ENCODE measurements at places on chromosomes 2 and 18. TPM values are rescaled to one million over a fixed set of nuclear protein-coding genes. Genes with fewer than 3 reads are reported as not detected.
A peak's percentile ranks its signal among the peaks of the same experiment; 100 is the strongest.

Gene GPR45
- not detected for total RNA-seq

GRCh38 chr2:238528953-238529781, 102.4 kb downstream of the ASB1 start:
- H3K27ac ChIP-seq = no peak overlapping the region
- no peak for DNase-seq
- H3K4me3 ChIP-seq = no peak overlapping the region
- no peaks in the 10 kb centered on the region for H3K36me3 ChIP-seq
- no peaks in the 10 kb centered on the region for H3K4me1 ChIP-seq

Gene FIGN
- 2.8 TPM for total RNA-seq

DNA sequence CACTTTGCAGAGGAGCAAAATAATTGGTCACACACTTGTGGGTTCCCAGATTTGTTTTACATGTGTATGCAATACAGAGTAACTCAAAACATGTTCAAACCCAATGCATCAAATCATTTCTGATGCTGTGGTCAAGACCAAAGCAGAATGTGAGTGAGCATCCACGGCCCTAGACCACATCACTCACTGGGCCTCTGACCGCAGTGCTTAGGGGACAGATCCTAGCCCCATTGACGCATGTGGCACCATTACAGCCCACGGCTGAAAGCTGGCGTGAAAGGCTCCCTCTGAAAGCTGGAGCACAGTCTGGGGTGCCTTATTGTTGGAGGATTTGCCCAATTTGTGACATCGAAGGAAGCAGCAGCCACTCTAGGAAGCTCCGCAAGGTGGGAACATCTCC, 498.8 kb upstream of the TCF4 start:
- H3K27me3 ChIP-seq = no peaks in the 10 kb centered on the region
- no peak overlapping the region for H3K4me3 ChIP-seq
- no peak overlapping the region for H3K27ac ChIP-seq
- H3K36me3 ChIP-seq = no peaks in the 10 kb centered on the region
- H3K4me1 ChIP-seq = peaks cover 13% of the 10 kb centered on the region
- no peak for DNase-seq

DNA sequence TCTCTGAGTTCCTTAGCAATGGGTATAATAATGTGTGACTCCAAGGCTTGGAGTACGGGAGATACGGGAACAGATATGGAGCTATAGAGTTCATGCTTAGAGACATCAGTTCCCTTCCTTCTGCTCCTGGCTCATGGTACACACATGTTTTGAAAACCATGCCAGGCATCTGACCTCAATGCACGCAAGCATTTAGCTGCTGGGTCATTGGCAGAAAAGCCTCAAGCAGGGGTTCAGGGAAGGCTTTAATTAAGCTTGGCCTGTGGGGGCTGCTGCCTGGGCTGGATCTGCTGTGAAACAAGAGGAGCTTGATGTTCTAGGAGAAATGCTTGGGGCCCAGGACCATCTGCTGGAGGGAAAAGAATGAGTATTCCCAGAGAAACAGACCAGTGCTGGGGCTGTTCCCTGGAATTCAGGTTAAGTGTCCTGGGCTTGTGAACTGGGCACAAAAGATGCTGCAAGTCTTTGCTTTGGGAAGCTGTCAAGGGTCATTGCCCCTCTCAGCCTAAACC, 3.2 kb downstream of the ALLC start:
- DNase-seq = no peak
- no peaks in the 10 kb centered on the region for H3K4me1 ChIP-seq
- no peak overlapping the region for H3K27ac ChIP-seq
- no peak overlapping the region for H3K4me3 ChIP-seq
- no peaks in the 10 kb centered on the region for H3K27me3 ChIP-seq

- H3K36me3 ChIP-seq = no peaks in the 10 kb centered on the region
- H3K27ac ChIP-seq = no peak overlapping the region
- H3K4me3 ChIP-seq = no peak overlapping the region
- no peaks in the 10 kb centered on the region for H3K27me3 ChIP-seq
- no peak for DNase-seq
These were observed 42.1 kb upstream of the GLS start for GRCh38 chr2:190838492-190838910.

DNA sequence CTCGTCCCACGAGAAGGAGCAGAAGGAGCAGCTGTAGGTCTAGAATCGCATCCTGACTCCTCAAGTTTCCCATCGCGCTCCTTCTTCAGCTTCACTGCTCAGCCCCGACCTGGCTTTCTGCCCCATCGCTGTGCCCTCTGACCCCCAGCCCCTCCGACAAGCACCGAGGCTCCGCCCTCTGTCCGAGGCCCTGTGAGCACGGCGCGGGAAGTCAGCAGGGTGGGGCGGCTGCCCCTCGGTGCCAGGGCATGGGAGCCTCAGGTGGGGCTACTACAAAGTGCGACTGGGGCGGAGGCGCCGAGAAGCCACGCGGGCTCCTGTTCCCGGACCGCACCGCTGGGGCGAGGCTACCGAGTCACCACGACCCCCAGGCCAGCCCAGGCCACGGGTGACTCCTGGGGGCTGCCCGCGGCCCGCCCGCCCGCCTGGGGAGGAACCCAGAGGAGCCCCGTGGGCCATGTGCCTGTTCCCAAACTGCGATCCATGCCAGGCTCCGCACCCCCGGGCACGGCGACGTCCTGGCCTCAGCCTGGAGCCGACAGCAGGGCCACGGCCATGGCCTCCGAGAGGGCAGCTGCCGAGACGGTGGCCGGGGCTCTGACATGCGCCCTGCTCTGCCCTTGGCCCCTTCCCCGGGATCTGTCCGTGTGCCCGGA, 36.6 kb upstream of the ID2 start:
- no peak overlapping the region for H3K27ac ChIP-seq
- no peaks in the 10 kb centered on the region for H3K27me3 ChIP-seq
- DNase-seq = no peak
- no peak overlapping the region for H3K4me3 ChIP-seq
- no peaks in the 10 kb centered on the region for H3K4me1 ChIP-seq

Gene TMEFF2
- total RNA-seq = 0.11 TPM

DNA sequence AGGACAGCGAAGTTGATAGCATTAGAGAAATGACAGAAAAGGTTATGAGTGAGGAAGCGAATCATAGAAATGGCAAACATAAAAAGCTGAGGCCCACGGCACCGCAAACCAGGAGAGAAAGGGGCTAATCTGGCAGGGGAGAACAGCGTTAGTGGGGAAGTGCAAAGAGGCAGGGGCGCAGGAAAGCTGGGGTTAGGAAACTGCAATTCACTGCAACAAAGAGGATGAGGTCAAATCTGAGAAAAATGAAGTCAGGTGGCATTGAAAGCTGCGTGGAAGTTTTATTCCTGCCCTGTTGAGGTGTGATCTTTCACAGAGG, 653 bp upstream of the ABI2 start:
- no peaks in the 10 kb centered on the region for H3K36me3 ChIP-seq
- no peaks in the 10 kb centered on the region for H3K27me3 ChIP-seq
- H3K4me3 ChIP-seq = peak overlapping the region; percentile 99
- peak overlapping the region; percentile 89 for H3K27ac ChIP-seq

Gene CGREF1
- total RNA-seq = 8.5 TPM

- peaks cover 19% of the 10 kb centered on the region for H3K4me1 ChIP-seq
- no peaks in the 10 kb centered on the region for H3K36me3 ChIP-seq
- H3K27me3 ChIP-seq = no peaks in the 10 kb centered on the region
- H3K27ac ChIP-seq = peak within 1 kb of the TSS; percentile 84
- DNase-seq = peak; percentile 87
These were observed at the start of gene MAP2 for GRCh38 chr2:209423562-209424198. Gene MAP2 (plus strand): TSS chr2:209424047. CDS start chr2:209653171, 229,124 bp downstream.

DNA sequence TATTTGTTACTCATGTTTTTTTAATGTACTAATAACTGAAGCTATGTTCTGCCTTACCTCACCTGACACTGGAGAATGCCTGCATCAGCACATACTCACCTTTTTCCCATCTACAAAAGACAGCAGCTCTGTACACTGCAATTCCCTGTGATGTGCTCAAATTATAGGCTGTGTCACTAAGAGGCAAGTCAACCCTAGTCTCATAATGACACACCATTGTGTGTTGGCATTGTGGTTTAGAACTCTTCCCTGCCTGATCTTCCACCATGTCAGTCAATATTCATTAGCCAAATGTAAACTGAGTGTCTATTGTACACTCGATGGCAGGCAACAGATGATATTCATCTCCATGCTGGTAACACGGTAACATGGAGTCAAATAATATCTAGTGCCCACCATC, 332.1 kb upstream of the TCF4 start:
- no peak overlapping the region for H3K4me3 ChIP-seq
- no peak for DNase-seq
- H3K36me3 ChIP-seq = no peaks in the 10 kb centered on the region
- H3K27ac ChIP-seq = no peak overlapping the region

DNA sequence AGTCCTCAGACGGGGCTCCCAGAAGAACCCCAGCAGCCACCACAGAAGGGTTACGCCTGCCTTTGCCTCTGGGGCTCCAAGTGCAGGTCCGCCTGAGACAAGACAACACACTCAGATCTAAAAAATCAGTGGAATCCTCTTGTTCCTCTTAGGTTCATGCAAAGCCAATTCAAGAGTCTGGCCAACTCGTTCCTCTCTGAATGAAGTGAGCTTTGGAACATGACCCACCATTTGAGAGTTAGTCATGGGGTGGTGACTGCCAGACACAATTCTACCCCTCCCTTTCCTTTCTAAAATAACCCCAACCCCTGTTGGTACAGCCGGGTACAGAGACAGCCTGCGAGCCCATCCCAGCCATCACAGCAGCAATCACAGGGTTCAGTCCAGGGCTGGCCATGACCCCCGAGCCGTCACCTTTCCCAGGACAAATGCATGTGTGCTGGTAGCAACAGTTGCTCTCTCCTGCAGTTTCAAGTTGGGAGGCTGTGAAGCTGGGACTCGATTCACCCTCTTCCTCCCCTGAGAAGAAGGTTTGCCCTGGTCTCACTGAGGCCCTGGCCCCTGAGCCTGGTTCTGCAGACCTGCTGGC, 183.1 kb upstream of the SH3BP4 start:
- H3K4me3 ChIP-seq = no peak overlapping the region
- H3K27ac ChIP-seq = no peak overlapping the region
- no peak for DNase-seq
- H3K36me3 ChIP-seq = no peaks in the 10 kb centered on the region
- H3K27me3 ChIP-seq = no peaks in the 10 kb centered on the region

DNA sequence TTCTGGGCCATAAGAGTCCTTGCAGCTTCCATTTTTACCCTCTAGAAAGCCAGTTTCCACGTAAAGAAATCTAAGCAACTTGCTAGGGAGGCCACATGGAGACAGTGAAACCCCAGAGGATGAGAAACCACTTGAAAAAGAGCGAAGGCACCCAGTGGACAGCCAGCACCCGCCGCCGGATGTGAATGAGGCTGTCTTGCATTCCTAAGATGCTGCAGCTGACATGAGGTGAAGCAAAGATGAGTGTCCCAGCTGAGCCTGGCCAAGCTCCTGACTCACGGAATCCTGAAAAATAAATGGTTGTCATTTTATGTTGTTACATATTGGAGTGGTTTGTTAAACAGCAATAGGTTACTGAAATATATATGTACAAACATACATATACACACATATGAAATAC, 65.9 kb upstream of the STPG4 start:
- peaks cover 24% of the 10 kb centered on the region for H3K4me1 ChIP-seq
- H3K27ac ChIP-seq = no peak overlapping the region
- H3K27me3 ChIP-seq = no peaks in the 10 kb centered on the region
- H3K36me3 ChIP-seq = no peaks in the 10 kb centered on the region

Gene KCNE4
- total RNA-seq = 19.3 TPM

Gene DCAF17
- 43.0 TPM for total RNA-seq

DNA sequence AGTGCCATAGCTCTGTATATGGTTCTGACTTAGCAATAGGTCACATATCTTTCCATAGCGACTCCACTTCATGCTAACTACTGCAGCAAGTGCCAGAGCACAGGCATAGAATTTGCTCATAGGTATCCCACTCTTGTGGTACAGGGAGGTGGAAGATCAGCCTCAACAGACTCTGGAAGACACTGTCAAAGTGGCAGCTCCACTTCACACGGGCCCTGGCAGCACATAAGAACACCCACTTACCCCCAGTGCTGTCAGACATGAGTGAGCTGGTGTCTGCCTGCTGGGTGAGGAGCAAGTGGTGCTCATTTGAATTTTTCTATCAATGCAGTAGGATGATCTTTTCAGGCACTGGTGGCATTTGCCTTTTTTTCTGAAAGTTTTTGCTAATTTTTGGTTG, 48.6 kb downstream of the BCL2L11 start:
- H3K27me3 ChIP-seq = no peaks in the 10 kb centered on the region
- peaks cover 10% of the 10 kb centered on the region for H3K36me3 ChIP-seq
- no peak overlapping the region for H3K27ac ChIP-seq
- peak; percentile 37 for DNase-seq
- H3K4me3 ChIP-seq = no peak overlapping the region

DNA sequence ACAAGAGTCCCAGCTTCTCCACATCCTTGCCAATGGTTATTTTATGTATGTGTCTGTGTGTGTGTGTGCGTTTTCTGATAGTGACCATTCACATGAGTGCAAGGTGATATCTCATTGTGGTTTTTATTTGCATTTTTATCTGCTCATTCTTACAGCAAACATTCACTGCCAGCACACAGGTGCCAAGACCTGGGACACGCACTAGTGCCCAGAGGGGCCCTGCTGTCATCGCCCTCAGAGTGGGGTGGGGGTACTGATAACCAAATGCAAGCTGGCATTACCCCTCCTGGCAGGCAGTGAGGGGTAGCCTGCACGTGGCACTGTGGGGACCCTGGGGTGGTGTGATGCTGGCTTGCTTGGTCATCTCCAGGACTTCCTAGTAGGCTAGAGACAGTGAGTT, 285.4 kb downstream of the LPIN1 start:
- H3K27me3 ChIP-seq = no peaks in the 10 kb centered on the region
- H3K27ac ChIP-seq = no peak overlapping the region
- H3K4me3 ChIP-seq = no peak overlapping the region
- H3K4me1 ChIP-seq = no peaks in the 10 kb centered on the region

DNA sequence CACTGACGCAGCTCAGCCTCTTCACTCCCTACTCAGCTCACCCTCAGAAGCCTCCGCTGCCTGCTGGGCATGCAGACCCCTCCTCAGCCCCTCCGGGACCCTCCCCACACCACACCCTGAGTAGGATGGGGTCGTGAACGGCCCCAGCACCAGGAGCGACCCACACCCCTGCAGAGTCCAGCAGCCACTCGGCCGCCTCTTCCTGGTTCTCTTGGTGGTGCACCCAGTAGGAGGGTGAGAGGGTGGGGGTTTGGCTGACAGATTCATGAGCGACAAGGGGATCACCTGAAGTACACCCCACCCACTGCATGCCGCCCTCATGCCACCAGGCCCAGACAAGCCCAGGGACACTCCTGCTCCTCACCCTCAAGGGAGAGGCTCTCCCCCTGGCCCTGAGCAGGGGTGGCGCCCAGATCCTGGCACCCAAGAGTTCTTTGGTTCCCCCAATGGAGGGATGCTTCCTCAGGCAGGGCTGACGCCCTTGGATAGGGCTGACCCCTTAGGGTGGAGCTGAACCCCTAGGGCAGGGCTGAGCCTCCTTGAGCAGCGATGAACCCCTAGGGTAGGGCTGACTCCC, 76.6 kb upstream of the GPC1 start:
- H3K27ac ChIP-seq = no peak overlapping the region
- DNase-seq = no peak
- H3K4me3 ChIP-seq = no peak overlapping the region

Gene NT5C1B
- total RNA-seq = not detected

Gene SLC16A14
- total RNA-seq = 1.8 TPM
